ENCODE measurements at places on chromosomes 6 and 20.

- DNase-seq, result no peak
Observed at GRCh38 chr6:159108426-159108985, 60.7 kb upstream of the FNDC1 start.

- no peak for DNase-seq
Observed at GRCh38 chr6:165704045-165704748, 41.2 kb upstream of the PDE10A start.

GRCh38 chr20:4011226-4011975 lies 4.0 kb downstream of the RNF24 start:
- no peak for DNase-seq

DNA sequence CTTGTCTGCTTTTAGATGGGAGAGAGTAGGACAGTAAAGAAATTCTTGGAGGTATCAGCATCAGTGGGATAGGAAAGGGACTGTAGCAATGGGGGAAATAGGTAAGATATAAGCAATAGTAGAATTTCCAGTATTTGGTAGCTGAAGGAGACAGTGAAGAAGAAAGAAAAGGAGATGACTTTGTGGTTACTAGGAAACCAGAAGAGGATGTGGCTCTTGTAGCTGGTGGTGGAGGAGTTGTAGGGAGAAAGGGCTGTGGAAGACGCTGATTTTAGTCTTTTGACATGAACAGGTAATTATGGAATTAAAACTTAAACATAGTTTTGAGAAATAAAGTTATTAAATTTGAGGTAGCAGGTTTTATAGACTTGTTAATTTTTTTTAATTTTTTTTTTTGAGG lies 26.1 kb downstream of the SH3BGRL2 start:
- DNase-seq, result no peak

DNA sequence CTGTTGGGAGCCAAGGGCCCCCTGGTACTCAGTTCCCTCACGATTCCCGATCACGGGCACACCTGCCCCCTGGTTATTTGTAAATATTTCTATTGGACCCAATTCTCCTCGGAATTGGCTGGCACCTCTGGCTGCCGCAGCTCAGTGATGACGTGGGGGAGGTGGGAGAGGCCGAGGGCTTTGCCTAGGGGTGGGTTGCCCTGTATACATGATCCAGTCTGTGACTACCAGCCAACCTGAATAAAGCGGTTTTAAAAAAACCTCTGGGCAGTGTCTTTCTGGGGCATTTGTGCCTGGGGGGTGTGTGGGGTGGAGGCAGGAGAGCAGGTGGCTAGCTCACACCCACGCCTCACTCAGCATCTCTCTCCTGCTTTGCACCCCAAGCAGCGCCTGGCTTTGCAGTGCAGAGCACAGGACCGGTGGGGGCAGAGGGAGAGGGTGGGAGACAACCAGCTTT lies 42.2 kb downstream of the VSTM2L start:
- no peak for DNase-seq

- no peak for DNase-seq
Observed at GRCh38 chr6:118377711-118378414, 170.2 kb upstream of the PLN start.

- DNase-seq, result no peak
Observed at GRCh38 chr20:49700411-49701185, 13.1 kb downstream of the B4GALT5 start.

GRCh38 chr6:131736003-131736596 lies 25.3 kb upstream of the CTAGE9 start:
- no peak for DNase-seq

- DNase-seq, result no peak
Observed at GRCh38 chr6:15326067-15326614, 80.3 kb downstream of the JARID2 start.

Data from stimulated activated CD4-positive, alpha-beta T cell treated with anti-CD3 and anti-CD28 coated beads, Interleukin-1b, Interleukin-23, amount 100 ng/mL, for 48 hours (primary cell).